CD4-positive, alpha-beta T cell treated with Interleukin-1 beta for 1 hour (primary cell): ENCODE measurements at places on chromosomes 6 and 20.

DNA sequence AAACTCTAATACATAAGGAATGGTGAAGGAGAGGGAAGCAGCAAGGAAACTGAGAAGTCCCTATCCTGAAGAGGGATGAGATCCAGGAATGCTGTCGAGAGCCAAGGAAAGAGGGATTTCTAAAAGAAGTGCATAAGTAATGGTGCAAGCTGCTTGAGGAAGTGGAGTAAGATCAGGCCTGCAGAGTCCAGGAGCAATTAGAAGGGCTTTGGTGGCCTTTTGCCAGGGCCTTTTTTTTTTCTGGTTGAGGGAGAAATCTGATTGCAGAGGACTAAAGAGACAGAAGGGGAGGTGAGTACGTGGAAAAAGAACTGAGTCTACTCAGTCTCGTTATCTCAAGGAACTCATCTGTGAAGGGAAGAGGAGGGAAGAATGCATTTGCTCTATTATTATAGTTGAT is 396.2 kb downstream of the UTRN start:
- no peak for DNase-seq

DNA sequence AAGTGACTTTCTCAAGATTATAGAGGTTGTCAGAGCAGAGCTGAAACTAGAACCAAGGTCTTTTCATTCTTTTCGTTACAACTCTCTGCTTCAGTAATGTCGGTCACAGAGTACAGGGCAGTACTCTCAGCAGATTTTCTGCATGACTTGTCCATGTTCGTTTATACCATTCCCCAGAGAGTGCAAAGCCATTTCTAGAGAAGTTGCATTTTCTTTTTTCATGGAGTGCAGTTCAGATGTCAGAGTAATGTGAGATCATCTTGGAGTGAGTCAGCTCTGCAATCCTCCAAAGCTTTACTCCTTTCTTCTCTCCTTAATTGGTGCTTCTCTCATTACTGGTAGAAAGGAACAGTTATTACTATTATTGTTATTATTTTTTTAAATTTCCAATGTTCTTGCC is 115.6 kb upstream of the B3GAT2 start:
- no peak for DNase-seq

DNA sequence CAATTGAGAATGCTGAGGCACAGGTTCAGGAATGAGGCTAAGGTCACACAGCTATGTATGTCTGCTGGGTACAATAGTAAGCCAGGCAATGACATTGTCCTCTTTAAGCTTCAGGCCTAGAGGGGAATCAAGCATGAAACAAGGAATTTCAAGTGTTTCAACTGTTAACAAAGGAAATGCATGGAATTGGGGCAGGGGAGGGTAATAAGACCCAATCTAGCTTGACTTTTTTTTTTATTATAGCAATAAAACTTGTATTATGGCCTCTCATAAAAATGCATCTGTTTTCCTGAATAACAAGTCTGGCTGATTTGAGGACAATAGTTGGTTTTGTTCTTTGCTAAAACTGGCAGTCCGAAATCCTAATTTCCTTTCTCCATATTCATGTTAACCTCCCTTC is 336.7 kb downstream of the CBLN4 start:
- no peak for DNase-seq

DNA sequence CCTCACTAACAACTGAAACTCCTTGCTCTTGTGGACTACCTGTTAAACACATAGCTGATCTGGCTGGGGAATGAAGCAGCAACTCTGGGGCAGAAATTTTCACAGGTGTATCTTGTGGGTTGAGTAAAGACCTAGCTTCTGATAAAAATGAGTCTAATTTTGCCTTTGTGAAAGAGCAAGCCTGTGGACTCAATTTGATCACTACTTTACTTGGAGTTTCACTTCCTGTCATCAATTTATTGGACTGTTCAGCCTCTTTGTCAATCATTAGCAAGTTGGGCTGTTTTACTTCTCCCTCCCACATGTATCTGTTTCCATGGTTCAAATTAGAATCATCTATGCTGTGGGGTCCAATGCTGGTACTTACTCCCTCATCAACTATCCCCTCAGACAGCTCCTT is 29.6 kb upstream of the CRIP3 start:
- no peak for DNase-seq

DNA sequence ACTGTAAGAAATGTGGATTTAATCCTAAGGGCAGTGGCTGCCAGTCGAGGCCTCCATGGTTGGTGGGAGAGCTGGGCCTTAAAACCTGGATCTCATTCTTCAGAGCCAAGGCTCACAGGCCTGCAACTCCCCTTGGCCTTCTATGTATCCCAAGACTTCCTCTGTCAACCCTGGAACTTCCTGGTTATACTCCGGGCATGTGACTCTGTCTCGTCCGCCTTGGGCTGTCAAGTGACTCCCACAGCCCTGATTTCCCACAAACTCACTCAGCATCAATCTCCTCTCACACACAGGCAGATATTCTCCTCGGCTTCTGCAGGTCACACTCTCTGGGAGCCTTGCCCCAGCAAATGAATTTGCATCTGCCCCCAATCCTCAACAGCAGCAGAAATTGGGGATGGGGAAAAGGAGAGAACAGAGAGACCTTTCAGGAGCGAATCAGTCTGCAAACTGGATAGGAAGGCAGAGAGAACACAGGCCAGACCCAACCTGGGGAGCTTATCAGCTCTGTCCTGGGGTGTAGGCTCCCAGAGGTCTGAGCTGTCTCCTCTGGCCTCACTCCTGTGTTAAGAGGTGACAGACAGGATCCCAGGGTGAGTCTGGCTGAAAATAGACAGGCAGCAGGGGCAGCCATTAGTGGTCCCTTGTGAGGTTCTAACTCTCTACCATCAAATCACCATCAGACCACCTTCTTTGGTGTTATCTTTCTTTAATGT is 30.4 kb upstream of the PREX1 start:
- peak; percentile 8 for DNase-seq

GRCh38 chr20:21613512-21613911 is 92.0 kb upstream of the PAX1 start:
- DNase-seq, result no peak

DNA sequence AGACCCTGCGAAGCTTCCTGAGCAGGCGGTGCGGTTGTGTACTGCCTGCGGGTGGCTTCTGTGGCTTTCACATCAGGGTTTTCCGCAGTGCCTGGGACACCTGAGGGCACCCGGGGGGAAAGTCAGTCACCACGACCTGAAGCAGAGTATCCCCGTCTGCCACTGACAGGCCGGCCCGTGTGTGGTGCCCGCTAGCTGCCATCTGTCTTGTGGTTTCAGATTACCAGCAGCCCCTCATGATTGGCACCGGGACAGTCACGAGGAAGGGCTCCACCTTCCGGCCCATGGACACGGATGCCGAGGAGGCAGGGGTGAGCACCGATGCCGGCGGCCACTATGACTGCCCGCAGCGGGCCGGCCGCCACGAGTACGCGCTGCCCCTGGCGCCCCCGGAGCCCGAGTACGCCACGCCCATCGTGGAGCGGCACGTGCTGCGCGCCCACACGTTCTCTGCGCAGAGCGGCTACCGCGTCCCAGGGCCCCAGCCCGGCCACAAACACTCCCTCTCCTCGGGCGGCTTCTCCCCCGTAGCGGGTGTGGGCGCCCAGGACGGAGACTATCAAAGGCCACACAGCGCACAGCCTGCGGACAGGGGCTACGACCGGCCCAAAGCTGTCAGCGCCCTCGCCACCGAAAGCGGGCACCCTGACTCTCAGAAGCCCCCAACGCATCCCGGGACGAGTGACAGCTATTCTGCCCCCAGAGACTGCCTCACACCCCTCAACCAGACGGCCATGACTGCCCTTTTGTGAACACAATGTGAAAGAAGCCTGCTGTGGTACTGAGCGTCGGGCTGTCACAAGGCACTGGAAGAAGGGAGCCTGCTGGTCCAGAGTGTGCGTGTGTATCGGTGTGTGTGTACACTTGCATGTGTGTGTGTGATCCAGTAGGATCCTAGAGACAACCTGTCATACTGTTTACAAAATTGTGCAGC is 54.4 kb downstream of the GOPC start:
- DNase-seq, result peak; percentile 60

DNA sequence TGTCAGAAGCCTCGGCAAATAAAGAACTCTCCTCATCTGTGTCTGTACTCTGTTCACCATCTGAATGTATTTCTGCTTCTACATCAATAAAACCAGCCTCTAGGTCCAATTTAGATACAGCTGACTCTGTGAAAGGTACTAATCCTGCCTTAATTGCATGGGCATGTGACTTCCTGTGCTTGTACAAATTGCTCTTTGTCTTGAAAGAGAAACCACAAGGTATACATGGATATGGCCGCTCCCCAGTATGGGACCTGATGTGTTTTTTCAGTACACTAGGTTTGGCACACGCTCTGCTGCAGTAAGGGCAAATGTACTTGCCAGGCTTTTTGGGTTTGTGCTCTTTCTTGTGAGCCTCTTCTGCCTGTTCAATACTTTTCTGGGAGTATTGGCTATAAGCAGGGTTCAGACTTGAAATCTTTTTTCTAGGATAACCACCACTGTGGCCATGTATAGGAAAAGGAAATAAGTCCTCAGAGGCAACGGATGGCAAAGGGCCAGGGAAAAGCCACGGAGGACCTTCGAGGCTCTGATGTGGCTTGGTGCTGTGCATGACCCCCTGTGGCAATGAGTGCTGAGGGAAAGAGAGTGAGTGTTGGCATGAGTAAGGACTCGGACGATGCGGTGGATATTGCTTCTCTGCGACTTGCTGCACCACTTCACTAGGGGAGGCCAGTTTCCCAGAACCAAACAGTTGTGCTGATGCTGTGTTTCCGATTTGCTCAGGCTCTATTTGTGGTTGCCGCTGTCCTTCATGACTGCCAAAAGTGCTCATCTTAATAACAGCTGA is 170.9 kb downstream of the HIVEP2 start:
- peak; percentile 47 for DNase-seq

DNA sequence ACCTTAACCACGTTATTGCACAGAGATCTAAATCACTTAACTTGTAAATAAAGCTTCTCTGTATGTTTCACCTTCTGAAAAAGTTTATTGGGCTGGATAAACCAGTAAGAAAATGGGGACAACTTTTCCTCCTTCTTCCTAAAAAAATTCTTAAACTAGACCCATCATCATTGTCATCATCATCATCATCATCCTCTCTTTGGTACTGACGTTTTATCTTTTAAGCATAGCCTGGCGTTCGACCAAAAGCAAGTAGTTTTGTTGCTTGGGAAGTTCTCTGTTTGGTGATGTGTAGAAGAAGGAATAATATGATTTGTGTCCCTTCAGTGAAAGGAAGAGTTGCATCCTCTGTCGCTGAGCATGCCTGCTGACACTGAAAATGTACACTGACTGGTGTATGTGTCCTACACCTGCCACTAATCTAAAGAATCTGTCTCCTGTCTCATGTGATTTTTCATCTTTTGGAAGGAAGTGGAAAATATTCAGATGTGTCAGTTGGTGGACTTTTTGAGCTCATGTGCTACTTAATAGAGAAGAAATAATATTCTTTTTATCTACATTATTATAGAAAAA is 2.5 kb downstream of the CLVS2 start:
- no peak for DNase-seq

DNA sequence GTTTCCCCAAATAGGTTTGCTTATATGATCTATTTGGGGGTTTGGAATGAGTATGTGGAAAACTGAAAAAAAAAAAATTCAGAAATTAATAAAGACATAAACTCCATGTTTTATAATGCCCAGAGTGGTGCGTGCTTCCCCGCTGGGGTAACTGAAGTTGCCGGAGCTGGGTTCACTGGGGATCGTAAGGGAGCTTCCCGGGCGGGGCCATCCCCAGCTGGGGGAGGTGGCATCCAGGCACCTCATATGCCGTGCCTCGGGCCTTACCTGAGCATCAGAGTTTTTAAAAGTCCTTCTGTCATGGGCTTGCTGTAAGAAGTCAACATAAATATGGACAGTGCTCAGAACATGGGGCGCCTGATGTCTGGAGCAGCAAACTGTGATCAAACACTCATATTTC is 17.9 kb upstream of the RAMACL start:
- no peak for DNase-seq

GRCh38 chr20:199996-200395 is 10.5 kb upstream of the DEFB128 start:
- no peak for DNase-seq

GRCh38 chr6:163710532-163711470 is 296.3 kb downstream of the QKI start:
- DNase-seq, result no peak
